ENCODE measurements at places on chromosomes 6 and 20. TPM values are rescaled to one million over a fixed set of nuclear protein-coding genes. Genes with fewer than 3 reads are reported as not detected.

CDH4 gene
- 0.06 TPM for total RNA-seq

DNA sequence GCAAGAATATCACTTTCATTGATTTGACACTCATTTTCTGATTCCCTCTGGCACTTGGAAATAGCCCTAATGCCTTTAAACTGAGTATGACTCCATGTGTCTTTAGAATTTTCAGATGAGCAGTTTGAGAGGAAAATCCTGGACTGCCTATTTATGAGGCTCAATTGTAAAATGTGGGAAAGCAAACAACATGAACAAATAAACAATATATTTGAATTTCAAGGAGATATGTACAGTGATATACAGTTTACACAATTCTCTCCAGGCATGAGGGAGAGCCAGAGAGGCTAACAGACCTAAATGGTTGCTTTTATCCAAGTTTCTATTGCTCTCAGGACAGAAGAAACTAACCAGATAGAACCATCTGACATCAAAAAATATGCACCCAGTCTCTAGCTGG, 748.2 kb upstream of the NRSN1 start:
- DNase-seq = no peak

- no peak for DNase-seq
These were observed 91.2 kb downstream of the RTN4IP1 start for GRCh38 chr6:106538145-106538544.

LHFPL5 gene
- not detected for total RNA-seq

F13A1 gene
- total RNA-seq = not detected

GMPR gene
- 2.6 TPM for total RNA-seq
